ENCODE measurements at places on chromosomes 7 and 10.
A peak's percentile ranks its signal among the peaks of the same experiment; 100 is the strongest.

GRCh38 chr7:28093623-28094232, 86.9 kb downstream of the JAZF1 start:
- peak; percentile 54 for DNase-seq

DNA sequence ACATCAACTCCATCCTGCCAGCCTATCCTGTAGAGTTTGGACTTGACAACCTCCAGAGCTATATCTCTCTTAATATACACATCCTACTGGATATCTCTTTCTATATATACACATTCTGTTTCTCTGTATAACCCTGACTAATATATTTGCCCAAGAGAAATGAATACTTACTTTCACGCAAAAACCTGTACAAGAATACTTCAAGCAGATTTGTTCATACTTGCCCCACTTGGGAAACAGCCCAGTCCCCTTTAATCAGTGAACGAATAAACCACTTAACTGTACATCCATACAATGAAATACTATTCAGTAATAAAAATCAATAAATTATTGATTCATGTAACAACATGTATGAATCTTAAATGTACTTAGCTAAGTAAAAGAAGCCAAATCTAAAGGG, 251.1 kb upstream of the PHYHIPL start:
- DNase-seq: no peak

DNA sequence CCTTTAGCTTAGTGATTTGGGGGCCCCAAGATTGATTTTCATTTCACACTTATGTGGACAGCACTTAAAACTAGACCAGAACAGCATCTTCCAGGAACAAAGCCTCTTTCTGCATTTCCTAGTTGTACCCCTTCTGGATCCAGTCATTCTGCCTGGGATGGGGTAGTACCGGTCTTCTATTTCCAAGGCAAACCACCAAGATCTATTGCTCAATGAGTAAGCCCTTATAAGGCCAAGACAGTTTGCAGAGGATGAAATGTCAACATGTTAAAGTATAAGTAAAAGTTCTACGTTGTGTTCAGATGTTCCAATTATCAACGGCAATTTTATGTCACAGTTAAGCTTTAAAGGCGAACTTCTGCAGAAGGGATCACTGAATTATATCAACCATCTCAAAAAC, 106.9 kb upstream of the ZNF746 start:
- no peak for DNase-seq

GRCh38 chr10:82668221-82668895, 793.4 kb downstream of the NRG3 start:
- DNase-seq: no peak

- no peak for DNase-seq
Measured at GRCh38 chr10:3852147-3852904, 67.3 kb upstream of the KLF6 start.

GRCh38 chr10:93313798-93314197, 168.3 kb downstream of the MYOF start:
- DNase-seq: no peak

DNA sequence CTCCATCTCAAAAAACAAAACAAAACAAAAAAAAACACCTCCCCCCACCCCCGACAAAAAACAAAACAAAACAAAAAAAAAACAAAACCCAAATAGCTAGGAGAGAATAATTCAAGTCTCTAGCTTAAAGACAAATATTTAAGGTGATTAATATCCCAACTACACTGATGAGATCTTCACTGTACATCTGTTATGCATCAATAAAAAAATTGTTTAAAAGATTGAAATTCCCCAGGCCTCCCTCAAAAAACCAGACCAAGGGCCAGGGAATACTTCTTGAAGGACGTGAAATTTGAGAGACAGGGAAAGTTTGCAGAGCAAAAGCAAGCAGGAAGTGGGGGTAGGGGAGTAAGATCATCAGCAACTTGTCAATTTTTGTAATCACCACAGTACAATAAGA, 232.6 kb downstream of the REEP3 start:
- DNase-seq: no peak

GRCh38 chr7:3897430-3898372, 596.6 kb downstream of the SDK1 start:
- DNase-seq: no peak

DNA sequence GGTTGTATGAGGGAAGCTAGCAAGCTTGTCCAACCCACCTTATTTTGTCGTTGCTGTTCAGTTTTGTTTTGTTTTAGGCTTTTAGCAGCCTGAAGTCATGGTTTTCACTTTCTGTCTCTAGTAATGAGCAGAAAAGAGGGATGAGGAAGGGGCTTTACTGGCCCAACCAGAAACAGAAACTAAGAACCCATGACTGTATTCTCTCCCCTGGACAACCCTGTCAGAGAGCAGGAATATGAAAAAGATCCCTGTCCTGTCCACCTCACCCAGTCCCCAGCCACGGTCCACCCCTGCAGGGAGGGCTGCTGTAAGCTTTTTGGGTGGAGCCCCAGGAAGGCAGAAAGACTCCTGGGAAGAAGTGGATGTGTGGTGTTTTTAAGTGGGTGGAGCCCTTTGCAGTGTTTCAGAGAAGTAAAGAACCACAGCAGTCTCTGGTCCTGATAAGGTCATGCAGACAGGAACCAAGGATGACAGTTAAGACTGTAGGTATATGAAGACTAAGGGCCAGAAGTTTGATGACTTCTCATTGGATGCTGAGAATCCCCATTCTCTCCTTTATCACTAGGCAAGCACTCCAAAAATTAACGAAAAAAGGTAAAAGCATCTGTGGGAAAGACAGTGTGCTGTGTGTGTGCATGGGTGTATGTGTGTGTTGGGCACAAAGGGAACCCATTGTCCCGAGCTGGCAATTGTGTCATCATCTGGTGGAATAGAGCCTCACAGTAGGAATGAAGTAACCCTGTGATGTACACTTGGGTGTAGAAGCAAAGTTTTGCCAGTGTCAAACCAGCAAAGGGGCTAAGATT, 13.8 kb downstream of the MRPL32 start:
- DNase-seq: no peak

Measured in DMS79 (cell line).